ENCODE measurements at places on chromosomes 3 and 15.
A peak's percentile ranks its signal among the peaks of the same experiment; 100 is the strongest.

DNA sequence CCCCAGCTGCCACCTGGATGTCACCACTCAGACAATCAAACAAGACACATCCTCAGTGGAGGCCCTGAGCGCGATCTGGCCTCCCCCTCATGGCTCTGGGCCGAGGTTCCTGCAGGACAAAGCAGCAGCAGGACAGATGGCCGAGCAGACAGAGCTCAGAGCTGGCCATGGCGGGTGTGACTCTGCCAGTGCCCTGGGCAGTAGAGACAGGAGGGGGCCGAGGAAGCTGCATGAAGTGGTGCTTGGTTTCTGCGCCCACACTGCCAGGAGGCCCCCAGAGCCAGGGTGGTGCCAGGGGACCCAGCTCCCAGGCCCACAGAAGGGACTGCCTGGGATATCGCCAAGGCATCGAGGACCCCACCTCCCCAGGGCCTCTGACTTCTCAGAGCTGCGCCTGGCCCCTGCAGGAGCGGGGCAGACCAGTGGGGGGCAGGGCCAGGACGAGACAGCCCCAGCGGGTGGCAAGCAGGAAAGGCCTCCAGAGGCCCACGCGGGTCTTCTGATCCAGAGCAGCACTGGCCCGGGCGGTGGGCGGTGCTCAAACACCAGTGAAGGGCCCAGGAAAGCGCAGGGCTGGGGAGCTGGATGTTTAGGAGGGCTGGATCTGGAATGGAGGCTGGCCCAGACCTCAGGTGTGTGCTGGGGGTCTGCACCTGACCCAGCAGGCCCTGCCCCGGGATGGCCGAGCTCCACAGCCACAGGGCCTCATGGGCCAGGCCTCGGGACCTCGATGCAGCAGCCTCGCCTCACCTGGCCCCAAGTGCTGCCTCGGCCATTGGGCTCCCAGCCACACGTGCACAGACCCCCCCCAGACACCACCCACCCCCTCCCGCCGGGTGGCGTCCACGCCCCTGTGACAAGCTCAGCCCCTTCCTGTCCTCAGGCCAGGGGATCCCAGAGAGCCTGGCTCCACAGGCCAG is 76.0 kb downstream of the GOLGA8G start:
- H3K36me3 ChIP-seq = no peaks in the 10 kb centered on the region
- no peak overlapping the region for H3K27ac ChIP-seq
- no peaks in the 10 kb centered on the region for H3K4me1 ChIP-seq
- H3K27me3 ChIP-seq = no peaks in the 10 kb centered on the region
- no peak overlapping the region for H3K4me3 ChIP-seq
- DNase-seq = no peak

DNA sequence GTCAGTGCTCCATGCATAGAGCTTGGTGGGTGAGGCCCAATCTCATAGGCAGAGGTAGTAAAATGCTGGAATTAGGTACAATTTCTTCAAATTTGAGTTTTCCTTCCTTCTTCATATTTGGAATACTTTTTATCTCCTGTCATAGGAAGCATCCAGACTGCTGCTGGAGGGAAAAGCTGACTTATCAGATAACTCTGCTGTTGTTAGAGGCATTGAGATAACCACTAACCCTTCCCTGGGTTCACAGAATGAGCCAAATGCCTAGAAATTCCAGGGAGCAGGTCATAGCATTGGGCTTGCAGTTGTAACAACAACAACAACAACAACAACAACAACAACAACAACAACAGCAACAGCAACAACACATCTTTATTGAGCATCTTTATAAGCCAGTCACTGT is 332.7 kb downstream of the PDCD6IP start:
- H3K27ac ChIP-seq = no peak overlapping the region
- no peak overlapping the region for H3K4me3 ChIP-seq
- no peaks in the 10 kb centered on the region for H3K4me1 ChIP-seq
- no peaks in the 10 kb centered on the region for H3K36me3 ChIP-seq
- H3K27me3 ChIP-seq = no peaks in the 10 kb centered on the region

- H3K27me3 ChIP-seq = no peaks in the 10 kb centered on the region
- no peak overlapping the region for H3K4me3 ChIP-seq
- no peak for DNase-seq
- H3K36me3 ChIP-seq = no peaks in the 10 kb centered on the region
- H3K4me1 ChIP-seq = no peaks in the 10 kb centered on the region
These were observed 133.5 kb downstream of the ADAMTS9 start for GRCh38 chr3:64554096-64554920.

DNA sequence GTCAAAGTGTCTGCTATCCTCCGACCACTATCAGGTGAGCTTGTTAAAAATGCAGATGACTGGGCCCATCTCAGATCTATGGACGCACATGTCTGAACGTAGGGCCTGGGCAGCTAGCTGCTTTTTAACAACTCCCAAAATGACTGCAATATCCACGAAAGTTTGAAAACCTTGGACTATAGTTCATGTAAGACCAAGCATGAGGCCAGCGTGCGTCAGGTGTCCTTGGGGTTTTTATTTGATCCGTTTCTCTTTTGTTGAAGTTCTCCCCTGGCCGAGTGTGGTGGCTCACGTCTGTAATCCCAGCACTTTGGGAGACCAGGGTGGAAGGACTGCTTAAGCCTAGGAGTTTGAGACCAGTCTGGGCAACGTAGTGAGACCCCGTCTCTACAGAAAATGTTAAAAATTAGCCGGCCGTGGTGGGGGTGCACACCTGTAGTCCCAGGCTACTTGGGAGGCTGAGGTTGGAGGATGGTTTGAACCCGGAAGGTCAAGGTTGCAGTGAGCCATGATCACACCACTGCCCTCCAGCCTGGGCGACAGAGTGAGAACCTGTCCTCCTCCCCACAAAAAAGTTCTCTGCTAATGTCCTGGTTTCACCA is 9.5 kb downstream of the SLC51A start:
- no peaks in the 10 kb centered on the region for H3K4me1 ChIP-seq
- no peaks in the 10 kb centered on the region for H3K36me3 ChIP-seq
- H3K27me3 ChIP-seq = no peaks in the 10 kb centered on the region
- H3K4me3 ChIP-seq = no peak overlapping the region
- H3K27ac ChIP-seq = no peak overlapping the region

- no peaks in the 10 kb centered on the region for H3K4me1 ChIP-seq
- H3K27me3 ChIP-seq = no peaks in the 10 kb centered on the region
- no peak for DNase-seq
- no peaks in the 10 kb centered on the region for H3K36me3 ChIP-seq
- no peak overlapping the region for H3K4me3 ChIP-seq
- H3K27ac ChIP-seq = no peak overlapping the region
These were observed 71.5 kb downstream of the SSR3 start for GRCh38 chr3:156483426-156483825.

- no peaks in the 10 kb centered on the region for H3K27me3 ChIP-seq
- no peak for DNase-seq
- H3K4me3 ChIP-seq = no peak overlapping the region
- no peaks in the 10 kb centered on the region for H3K4me1 ChIP-seq
- H3K36me3 ChIP-seq = no peaks in the 10 kb centered on the region
These were observed 226.0 kb upstream of the GOLGA6L4 start for GRCh38 chr15:84009616-84010015.

- H3K4me1 ChIP-seq = peaks cover 7% of the 10 kb centered on the region
- no peak overlapping the region for H3K27ac ChIP-seq
- H3K36me3 ChIP-seq = no peaks in the 10 kb centered on the region
- peak overlapping the region; percentile 83 for H3K4me3 ChIP-seq
These were observed 740 bp downstream of the MAGI1 start for GRCh38 chr3:66037986-66038369.

GRCh38 chr3:178629430-178630178 is 93.4 kb downstream of the KCNMB2 start:
- H3K36me3 ChIP-seq = no peaks in the 10 kb centered on the region
- H3K27me3 ChIP-seq = no peaks in the 10 kb centered on the region
- no peak for DNase-seq
- no peaks in the 10 kb centered on the region for H3K4me1 ChIP-seq
- H3K27ac ChIP-seq = no peak overlapping the region

DNA sequence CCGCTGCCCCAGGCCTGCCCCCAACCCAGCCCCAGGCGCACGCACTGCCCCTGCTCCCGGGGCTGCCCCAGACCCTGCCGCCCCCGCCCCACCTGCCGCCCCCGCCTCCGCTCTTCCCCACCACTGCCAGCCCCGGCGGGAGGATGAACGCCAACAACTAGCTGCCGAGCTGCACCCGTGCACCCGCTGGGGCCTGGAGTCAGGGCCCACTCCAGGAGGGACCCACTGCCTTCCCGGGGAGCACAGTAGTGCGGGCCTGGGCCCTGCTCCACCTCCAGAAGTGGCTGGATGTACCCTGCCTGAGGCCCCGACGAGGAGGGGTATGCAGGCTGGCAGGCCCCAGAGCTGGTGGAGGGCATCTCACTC is 10.9 kb downstream of the ZBTB47 start:
- H3K27me3 ChIP-seq = no peaks in the 10 kb centered on the region
- H3K4me3 ChIP-seq = no peak overlapping the region
- H3K36me3 ChIP-seq = no peaks in the 10 kb centered on the region
- peaks cover 2% of the 10 kb centered on the region for H3K4me1 ChIP-seq
- H3K27ac ChIP-seq = no peak overlapping the region

DNA sequence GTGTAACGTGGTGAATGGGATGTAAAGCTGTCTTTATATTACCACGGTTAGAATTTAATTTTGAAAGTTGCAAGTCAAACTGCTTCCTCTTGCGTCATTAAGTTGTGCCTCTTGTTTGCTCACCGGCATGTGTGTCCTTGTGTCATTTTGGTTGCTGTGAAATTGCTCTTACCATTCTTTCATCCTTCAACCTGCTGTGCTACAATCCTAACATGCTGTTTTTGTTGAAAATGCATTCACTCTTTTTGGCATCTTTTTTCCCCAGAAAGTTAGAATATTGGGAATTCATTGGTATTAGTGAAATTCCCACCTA is 164.7 kb downstream of the PGPEP1L start:
- H3K27me3 ChIP-seq = no peaks in the 10 kb centered on the region
- 0 out of 2 replicates have a peak, but pooled peaks cover 1% of the 10 kb centered on the region for H3K4me1 ChIP-seq
- no peak overlapping the region for H3K27ac ChIP-seq

GRCh38 chr3:2770451-2770850 is 339.7 kb downstream of the IL5RA start:
- DNase-seq = no peak
- no peaks in the 10 kb centered on the region for H3K36me3 ChIP-seq
- H3K4me1 ChIP-seq = peaks cover 1% of the 10 kb centered on the region
- no peak overlapping the region for H3K27ac ChIP-seq
- no peak overlapping the region for H3K4me3 ChIP-seq

DNA sequence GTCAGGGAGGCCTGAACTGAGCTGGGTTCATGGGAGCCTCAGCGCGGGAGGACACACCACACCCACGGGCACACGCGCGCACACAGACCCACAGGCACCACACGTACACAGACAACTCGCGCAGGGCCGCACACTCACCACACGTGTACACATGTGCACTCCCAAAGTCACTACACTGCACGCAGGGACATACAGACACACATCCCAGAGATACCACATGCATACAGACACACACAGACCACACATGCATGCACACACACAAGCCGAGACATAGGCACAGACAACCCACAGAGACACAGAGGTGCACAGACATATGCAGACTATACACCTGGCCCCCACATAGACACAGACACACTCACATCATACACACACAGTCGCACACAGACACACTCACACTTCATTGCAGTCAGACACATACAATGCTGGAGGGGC is 1.1 kb upstream of the MGLL start:
- no peaks in the 10 kb centered on the region for H3K36me3 ChIP-seq
- peak overlapping the region; percentile 9 for H3K4me3 ChIP-seq
- H3K27me3 ChIP-seq = peaks cover 9% of the 10 kb centered on the region
- no peak for DNase-seq
- H3K4me1 ChIP-seq = 0 out of 2 replicates have a peak, but pooled peaks cover 1% of the 10 kb centered on the region
- H3K27ac ChIP-seq = no peak overlapping the region
